Stimulated activated CD4-positive, alpha-beta T cell treated with anti-CD3 and anti-CD28 coated beads, Interleukin-1b, Interleukin-23, amount 100 ng/mL, for 1 hour (primary cell): ENCODE measurements at places on chromosomes 12 and 14.

DNA sequence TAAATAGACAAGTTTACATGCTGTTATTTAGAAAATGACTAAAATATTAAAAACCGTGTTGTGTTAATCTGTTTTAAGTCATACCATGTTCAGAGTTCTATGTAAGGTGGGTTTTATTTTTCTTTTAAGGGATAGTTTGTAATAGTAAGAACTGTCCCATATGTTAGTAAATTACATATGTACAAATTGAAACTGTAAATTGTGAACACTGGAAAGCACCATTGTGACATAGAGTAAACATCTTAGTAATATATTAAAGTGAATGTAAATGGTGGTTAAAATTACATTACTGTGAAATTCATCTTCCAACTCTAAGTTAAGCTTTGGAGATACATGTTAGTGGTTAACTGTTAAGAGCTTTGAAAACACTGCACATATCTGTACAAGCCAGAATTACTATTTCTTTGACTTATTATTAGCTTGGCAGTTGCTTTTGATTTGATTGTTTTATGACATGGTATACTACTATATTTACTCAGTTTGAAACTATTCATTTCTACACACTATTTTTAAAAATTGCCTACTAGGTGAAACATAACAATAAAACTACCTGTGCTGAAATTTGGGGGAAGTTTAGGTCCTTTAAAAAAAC is 27.4 kb upstream of the DIP2B start:
- DNase-seq = no peak

- no peak for DNase-seq
Observed at GRCh38 chr12:113142886-113143332, 6.6 kb upstream of the CFAP73 start.

DNA sequence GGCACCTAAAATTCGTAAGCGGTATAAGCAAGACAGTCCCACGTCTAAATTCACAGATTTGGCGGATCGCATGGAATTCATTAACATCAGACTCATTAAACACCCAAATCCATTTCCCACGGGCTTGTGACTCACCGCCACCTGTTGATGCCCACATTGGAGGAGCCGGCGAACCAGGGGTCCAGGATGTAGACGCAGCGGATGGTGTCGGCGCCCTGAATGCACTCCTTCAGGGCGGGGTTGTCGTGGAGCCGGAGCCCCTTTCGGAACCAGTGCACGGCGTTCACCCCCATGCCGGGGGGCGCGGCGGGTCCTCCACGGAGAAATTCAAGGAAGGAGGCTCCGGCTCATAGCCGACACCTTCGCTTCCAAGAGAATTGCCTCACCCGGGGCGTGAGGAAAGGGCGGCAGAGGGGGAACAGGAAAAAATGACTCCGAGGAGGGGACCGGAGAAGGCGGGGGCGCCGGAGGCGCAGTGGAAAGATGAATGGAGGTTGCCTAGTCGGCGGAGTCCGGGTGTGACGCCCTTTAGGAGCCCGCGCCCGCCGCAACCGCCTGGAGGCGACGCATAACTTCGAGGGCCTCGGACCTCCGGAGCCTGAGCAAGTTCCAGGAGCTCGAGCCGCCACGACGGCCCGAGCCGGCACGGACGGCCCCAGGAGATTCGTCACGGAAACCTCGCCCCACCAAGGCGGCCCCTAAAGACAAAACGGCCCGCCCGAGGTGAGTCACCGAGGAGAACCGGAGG is 506 bp downstream of the CRY1 start:
- DNase-seq = peak; percentile 55

DNA sequence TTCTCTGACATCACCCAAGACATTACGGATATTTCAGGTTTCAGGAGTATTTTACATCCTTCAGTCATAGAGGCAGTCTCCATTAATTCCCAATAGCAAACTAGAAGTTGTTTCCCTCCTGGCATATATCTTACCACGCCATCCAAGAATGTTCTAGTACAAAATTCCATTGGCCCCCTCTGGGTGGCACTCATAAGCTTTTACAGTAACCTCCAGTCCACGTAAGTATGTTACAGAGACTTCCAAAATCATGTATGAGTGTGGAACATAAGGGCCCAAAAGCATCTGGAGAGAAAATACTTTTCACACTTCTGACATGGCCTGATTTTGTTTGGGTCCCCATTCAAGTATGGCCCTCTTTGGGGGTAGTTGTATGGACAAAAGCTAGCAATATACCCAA is 58.1 kb upstream of the DHRS4 start:
- no peak for DNase-seq

DNA sequence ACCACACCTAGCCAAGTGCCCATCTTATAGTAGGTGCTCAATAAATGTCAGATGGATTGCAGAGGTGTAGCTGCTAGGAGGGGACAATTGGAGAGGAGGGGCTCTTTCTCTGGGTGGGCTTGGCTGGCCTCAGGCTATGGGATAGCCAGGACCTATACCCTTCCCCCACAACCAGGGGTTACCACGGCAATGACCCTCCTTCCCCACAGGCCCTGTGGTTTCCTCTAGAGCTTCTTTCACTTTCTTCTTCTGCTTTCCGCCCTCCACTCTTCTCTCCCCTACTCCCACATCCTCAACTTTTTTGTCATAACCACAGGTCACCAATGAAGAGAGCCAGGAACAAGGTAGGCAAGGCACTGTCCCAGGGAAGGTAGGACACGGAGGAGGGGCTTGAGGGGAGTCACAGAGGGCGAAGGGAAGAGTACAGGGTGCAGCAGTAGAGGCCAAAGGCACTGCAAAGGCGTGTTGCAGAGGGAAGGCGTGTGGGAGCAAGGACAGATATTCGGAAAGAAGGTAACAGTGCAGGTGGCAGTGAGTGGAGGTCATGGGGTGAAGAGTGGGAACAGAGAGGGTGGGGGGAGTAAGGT is 1.9 kb upstream of the ITGB7 start:
- DNase-seq = no peak

DNA sequence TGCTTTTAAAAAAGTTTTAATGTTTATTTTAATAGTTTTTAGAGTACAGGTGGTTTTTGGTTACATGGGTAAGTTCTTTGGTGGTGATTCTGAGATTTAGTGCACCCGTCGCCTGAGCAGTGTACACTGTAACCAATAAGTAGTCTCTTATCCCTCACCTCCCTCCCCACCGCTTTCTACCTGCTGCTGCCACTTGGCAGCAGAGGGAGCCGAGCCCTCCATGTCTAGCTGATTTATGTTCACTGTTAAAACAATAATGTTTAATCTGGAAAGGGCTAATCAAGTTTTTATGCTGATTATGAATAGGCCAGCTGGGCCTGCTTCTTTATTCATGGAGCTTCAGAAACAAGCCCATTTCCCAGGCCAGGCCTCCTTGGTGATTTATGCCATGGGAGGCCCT is 73.1 kb downstream of the ADCK1 start:
- DNase-seq = no peak

DNA sequence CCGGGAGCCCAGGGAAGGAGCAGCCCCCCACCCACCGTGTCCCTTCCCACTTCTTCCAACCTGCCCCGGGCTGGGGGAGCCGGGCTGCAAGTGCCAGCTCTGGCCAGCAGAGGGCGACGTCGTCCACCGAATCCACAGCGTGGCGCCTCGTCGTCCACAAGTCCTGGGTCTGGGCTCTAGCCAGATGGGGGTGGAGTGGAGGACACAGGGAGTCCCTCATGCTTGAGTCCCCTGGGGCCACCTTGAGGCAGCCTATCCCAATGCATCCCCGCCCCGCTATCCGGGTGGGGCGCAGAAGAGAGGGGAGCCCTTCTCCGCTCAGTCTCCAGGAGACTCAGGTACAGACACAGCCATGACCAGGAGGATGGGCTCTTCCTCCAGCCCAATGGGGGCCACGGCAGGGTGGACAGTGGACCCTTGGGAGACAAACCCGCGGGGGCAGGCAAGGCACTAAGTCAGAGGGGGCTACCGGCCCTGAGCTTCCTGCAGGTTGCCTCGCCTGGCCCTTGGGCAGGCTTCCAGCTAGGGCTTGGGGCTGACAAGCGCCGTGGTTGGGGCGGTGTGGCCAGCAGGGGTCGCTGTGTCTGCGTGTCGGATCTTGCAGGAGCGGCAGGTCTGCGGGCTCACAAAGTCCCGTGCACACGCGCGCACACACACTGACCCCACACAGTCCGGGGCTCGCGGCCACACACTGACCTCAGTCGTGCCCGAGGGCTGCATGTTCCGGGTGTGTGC is 5.5 kb downstream of the AQP5 start:
- peak; percentile 96 for DNase-seq

DNA sequence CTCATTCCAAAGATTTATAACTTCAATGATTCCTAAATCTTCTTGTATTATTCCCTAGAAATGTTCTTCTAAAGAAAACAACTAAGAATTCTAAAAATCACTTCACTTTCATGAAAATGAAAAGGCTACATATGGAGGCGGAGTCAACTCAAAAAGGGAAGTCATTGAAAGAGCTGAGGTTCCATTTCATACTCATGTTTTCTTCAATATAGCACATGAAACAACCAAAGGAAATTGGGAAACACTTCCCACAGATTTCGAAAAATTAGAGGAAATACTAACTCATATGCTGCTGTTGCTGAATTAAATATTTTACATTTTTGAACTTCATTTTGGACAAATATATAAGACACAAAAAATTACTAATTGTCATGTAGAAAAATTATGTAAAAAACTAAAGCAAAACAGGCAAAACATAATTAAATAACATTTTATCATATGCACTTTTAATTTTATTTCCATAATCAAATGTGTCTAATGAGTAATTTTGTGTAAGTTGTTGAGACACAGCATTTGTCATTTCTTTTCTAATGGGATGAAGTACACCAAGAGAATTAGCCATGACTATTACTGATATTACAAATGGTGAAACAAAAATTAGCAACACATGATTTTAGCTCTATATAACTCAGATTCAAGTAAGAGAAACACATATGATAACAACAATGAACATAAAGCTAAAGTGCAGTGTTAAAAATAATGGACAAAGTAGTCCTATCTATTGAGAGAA is at the start of gene CD163:
Gene CD163 (minus strand): TSS at position 92 of the 730 bp plus-strand sequence. CDS start 87 bp downstream, at position 5.
- DNase-seq = no peak

DNA sequence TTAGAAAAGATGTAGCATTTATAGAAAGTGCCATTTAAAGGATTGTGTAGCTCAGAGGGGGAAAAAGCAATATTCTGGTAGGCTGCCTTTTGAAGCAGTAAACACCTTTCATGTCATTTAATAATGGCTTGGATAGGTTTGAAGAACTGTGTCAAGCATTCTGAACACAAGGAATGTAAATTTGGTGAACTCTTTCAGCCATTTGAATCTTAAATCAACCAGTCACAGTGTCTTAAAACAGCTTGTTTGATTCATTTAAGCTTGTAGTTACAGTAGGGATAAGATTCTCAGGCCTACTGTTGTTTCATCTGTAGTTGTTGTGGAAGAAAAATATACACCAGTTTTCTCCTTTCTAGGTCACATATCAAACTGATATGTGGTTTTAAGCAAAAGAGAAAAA is 299.4 kb upstream of the NOVA1 start:
- DNase-seq = no peak

DNA sequence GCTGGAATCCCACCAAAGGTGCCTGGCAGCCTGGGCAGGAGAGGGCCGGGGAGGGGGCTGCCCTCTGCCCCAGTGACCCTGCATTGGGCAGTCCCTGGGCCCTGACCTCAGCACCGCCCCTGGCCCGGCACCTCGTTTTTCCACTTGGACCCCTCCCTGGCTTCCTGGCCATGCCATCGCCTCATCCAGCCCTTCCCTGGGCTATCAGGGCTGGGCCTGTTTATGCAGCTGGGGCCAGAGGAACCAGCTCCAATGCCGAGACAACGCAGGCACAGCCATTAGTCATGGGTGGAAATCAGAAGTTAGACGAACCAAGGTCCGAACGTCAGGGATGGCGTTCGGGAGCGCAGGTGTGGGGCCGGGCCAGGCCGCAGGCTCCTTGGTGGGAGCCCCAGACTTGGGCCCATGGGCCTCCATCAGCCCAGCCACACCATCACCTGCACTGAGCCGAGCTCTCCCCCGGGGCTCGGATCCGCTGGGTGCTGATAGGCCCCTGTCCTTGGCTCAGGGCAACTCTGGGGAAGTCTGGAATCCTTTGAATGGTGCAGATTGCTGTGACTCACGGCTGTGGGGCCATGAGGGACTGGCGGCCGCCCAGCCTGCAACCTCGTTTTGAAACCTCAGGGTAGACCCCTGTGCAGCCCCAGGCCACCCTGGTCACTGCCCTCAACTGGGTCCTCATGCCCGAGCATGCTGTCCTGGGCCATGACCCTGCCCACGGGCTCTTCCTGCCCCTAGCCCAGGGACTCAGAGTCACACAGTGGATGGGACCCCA is 169.4 kb downstream of the KIF26A start:
- no peak for DNase-seq

DNA sequence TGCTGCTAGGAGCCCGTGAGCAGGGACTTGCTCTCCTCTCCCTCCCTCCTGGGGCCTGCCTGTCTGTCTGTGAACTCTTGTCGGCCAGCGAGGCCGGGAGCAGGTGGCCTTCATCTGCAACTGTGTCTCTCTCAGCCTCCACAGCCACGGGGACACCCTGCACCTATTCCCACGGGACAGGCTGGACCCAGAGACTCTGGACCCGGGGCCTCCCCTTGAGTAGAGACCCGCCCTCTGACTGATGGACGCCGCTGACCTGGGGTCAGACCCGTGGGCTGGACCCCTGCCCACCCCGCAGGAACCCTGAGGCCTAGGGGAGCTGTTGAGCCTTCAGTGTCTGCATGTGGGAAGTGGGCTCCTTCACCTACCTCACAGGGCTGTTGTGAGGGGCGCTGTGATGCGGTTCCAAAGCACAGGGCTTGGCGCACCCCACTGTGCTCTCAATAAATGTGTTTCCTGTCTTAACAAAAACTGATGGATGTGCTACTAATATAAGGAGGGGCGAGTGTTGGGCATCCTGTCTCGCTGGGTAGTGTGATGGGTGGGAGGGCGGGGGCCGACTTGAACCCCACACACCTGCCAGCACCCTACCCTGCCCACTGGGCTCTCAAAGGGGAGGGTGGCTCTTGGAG is 34.8 kb downstream of the MEG3 start:
- DNase-seq = no peak

DNA sequence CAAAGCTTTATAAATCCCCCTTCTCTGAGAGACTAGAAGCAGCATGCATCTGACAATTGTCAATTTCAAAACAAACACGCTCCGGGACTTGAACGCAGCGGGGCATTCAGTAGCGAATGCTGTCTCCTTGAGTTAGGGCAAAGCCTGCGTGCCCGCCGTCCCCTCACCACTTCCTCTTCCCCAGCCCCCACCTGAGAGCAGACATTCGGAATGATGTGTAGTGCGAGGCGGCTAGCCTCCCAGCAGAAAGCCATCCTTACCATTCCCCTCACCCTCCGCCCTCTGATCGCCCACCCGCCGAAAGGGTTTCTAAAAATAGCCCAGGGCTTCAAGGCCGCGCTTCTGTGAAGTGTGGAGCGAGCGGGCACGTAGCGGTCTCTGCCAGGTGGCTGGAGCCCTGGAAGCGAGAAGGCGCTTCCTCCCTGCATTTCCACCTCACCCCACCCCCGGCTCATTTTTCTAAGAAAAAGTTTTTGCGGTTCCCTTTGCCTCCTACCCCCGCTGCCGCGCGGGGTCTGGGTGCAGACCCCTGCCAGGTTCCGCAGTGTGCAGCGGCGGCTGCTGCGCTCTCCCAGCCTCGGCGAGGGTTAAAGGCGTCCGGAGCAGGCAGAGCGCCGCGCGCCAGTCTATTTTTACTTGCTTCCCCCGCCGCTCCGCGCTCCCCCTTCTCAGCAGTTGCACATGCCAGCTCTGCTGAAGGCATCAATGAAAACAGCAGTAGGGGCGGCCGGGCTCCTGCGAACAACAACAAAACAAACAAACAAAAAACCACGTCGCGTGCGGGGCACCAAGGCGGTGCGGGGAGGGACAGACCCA is 2.2 kb downstream of the PRMT8 start:
- DNase-seq = no peak

GRCh38 chr12:19131025-19131444 is 1.5 kb downstream of the PLEKHA5 start:
- no peak for DNase-seq
